ENCODE measurements at places on chromosomes 16 and 17.
A peak's percentile ranks its signal among the peaks of the same experiment; 100 is the strongest.

GRCh38 chr16:11224096-11224893 is 31.7 kb downstream of the SOCS1 start:
- peak; percentile 35 for DNase-seq

DNA sequence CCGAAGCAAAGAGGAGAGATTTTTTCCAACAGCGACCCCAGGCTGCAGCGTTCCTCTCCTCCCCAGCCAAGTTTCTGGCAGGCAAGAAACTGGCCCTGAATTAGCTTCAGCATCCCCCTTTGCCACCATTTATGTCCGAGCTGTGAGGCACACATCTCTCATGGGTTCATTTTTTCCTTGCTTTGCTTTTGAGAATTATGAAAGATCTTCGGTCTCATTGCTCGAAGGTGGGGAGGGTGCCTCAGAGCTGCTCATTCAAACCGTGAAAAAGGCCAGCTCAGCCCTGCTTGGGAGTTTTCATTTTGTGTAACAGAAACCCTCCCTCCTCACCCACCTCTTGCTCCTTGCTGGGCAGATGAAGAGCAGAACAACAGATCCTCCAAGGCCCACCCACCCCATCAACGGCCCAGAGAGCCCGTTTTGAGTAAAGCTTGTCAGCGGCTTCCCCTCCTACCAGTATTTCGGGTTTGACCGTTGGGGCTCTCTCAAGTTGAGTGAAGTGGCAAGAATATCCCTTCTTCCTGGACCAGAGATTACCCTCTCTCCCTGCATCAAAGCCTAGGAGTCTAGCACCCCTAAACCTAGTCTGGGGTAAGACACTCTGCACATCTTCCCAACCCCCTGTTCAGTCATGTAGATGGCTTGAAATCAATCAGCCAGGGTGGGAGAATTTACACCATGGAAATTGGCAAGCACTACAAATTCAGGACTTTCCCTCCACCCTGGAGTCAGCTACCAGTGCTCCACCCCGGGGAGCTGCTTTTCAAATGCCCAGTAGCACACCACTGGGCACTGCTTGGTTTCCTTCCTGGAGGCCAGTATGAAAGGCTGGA is 1.8 kb downstream of the CCR7 start:
- no peak for DNase-seq

DNA sequence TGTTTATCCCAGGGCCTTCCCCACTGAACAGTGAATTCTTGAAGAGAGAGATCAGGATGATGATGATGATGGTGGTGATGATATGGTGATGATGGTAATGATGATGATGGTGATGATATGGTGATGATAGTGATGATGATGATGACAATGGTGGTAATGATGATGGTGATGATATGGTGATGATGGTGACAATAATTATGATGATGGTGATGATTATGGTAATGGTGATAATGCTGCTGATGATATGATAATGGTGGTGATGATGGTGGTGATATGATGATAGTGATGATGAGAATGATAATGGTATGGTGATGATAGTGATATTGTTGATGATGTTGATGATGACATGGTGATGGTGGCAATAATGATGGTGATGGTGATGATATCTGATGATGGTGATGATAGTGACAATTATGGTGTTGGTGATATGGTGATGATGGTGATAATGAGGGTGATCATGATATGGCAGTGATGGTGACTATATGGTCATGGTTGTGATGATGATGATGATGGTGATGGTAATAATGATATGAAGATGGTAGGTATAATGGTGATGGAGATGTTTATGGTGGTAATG is 99.9 kb downstream of the HAPSTR1 start:
- DNase-seq, result no peak

- no peak for DNase-seq
Observed at GRCh38 chr16:64841071-64841470, 280.8 kb downstream of the CDH11 start.

- no peak for DNase-seq
Observed at GRCh38 chr16:79717333-79718137, 117.0 kb upstream of the MAF start.

DNA sequence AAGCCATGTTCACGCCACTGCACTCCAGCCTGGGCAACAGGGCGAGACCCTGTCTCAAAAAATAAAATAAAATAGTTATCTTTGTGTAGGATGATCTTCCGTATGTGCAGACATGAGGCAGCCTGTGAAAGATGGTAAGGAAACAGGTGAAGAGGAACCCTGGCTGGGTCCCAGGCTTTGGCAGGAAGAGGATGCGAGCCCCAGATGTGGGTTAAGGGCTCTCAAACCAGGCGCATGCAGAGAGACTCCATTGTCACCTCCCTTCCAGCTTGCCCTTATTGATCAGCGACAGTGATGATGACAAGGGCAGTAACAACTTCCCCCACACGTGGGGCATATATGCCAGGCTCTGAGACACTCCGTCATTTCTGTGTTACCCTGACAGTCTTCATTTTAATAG is 106.8 kb downstream of the GNAO1 start:
- DNase-seq, result no peak

- DNase-seq, result no peak
Observed at GRCh38 chr16:86786338-86786737, 208.0 kb downstream of the FOXL1 start.

- DNase-seq, result no peak
Observed at GRCh38 chr17:51064061-51064735, 56.5 kb downstream of the SPAG9 start.

- no peak for DNase-seq
Observed at GRCh38 chr16:82105107-82105506, 64.9 kb downstream of the MPHOSPH6 start.

- no peak for DNase-seq
Observed at GRCh38 chr17:67659028-67659427, 58.7 kb upstream of the NOL11 start.

DNA sequence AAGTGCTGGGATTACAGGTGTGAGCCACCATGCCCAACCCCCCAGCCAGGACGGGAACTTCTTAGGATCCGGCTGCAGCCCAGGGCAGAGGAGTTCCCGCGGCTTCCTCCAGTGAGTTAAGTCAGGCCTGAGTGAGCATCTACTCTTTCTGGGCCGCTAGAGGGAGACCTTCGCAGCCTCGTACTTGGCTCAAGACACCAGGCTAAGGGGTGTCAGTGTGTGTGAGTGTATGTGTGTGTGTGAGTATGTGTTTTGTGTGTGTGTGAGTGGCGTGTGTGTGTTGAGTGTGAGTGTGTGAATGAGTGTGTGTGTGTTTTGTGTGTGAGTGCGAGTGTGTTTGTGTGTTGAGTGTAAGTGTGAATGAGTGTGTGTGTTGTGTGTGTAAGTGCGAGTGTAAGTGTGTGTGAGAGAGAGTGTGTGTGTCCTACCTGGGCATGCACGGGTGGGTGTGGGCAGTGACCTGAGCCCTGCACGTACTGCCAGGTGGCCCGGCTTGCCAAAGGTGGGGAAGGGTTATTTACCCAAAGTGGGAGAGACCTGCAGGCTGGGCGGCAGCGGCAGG is 58.5 kb downstream of the TMEM235 start:
- peak; percentile 89 for DNase-seq

- DNase-seq, result no peak
Observed at GRCh38 chr17:77395501-77396048, 254.8 kb downstream of the SEC14L1 start.

- DNase-seq, result peak; percentile 81
Observed at GRCh38 chr17:45307290-45308015, 9.4 kb downstream of the MAP3K14 start.

- no peak for DNase-seq
Observed at GRCh38 chr17:31417051-31417792, 25.7 kb downstream of the RAB11FIP4 start.

- DNase-seq, result no peak
Observed at GRCh38 chr17:19024101-19025078, 19.8 kb upstream of the FAM83G start.

GRCh38 chr17:82608816-82609215 is 39.4 kb downstream of the WDR45B start:
- DNase-seq, result no peak

DNA sequence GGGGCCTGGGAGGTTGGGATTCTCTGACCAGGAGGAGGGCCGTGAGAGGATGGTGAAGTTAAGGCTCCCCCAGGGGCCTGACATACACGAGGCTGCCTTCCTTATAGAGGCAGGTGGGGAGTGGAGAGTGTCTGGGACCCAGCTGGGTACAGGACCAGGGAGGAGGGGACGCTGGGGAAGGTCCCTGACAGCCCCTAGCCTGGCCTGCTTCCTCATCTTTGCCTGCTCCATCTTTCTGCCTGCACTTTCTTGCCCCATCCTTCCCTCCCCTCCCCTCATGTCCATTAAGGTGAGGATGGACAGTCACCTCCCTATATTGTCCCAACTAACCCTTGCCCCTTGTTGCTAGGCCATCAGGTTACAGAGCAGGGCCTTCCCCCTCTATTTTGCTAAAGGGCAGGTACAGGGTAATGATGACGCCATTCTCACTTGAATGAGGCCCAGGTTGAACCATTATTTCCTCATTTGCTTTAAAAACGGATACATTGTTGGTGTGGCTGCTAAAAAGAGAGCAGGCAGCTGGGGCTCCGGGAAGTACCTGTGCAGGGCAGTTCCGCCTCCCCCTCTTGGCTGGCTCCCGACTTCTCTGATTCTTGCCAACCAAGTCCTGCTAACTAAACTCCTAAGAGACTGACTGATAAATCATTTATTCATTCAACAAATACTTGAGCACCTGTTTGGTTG is 1.3 kb downstream of the C17orf99 start:
- DNase-seq, result no peak

- DNase-seq, result no peak
Observed at GRCh38 chr16:51565184-51565583, 414.1 kb upstream of the SALL1 start.

DNA sequence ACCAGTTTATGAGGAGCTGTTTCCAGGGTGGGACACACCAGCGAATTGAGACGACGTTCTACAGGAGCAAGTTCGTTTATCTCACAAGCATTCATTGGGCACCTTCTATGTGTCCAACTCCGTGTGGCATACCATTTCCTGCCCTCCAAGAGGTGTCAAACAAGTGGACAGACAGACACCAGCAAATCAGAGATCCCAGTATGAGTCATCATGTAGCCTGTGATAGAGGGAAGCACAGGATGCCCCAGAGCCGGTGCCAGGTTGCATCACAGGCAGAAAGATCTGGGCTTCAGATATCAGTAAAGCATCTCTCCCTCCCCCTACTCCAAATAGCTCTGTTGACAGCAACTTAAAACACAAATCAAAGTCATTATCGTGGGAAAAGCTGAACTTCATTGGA is 31.8 kb upstream of the MAF start:
- no peak for DNase-seq

GRCh38 chr16:73553941-73554660 is 506.2 kb upstream of the ZFHX3 start:
- no peak for DNase-seq

DNA sequence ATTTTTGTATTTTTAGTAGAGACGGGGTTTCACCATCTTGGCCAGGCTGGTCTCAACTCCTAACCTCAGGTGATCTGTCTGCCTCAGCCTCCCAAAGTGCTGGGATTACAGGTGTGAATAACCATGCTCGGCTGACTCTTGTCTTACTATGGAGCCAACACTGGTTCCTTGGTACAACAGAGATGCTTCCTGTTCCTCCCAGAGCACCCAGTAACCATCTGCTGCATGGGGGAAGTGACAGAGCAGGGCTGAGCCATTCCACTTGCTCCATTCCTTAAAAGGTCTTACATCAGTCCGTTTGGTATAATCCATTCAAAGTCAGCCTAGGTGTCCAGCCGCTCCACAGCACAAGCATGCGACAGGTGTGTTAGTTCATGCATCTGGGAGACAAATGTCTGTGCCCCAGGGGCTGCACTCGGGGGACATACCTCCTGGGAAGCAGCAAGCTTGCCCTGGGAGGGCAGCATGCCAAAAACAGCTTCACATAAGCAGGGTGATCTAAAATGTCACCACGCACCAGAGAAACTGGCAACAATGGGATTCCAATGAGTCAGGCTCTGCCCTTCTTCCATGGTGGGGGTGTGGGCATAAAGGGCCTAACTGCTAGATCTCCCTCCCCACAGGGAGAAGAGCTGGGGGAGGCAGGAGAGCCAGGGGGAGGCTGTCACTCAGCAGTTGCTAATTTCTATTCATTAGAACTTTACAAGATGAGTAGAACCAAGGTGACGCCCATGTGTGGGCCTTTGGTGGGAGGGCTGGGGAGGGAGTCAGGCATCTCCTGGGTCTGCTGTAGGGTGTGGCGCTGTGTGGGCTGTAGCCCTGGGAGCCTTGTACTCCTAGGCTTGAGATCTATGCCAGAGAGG is 35.5 kb downstream of the PIPOX start:
- DNase-seq, result peak; percentile 74

GRCh38 chr16:1491327-1491726 is 1.8 kb upstream of the TELO2 start:
- no peak for DNase-seq

DNA sequence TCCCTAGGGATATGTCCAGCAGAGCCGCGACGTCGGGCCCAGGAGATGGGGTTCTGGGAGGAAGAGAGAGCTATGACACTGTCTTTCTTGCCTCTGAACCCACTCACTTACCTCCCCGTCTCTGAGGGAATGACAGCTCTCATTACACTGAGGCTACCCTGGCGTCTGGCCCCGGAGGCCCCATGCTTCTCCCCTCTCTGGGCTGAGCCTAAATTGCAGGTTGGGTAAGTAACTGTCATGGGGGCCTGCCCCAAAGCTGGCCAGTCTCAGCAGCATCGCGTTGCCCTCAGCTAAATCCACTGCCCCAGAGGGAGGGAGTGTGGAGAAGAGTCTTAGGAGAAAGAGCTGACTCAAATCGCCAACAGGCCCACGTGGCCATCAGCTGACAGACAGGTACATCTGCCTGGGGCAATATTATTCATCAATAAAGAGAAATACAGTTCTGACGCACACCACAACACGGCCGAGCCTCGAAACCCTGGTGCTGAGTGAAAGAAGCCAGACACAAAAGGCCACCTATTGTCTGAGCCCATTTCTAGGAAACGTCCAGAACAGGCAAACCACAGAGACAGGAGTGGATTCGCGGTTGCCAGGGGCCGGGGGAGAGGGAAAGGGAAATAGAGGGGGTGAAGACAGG is 156.4 kb downstream of the C16orf95 start:
- DNase-seq, result no peak

DNA sequence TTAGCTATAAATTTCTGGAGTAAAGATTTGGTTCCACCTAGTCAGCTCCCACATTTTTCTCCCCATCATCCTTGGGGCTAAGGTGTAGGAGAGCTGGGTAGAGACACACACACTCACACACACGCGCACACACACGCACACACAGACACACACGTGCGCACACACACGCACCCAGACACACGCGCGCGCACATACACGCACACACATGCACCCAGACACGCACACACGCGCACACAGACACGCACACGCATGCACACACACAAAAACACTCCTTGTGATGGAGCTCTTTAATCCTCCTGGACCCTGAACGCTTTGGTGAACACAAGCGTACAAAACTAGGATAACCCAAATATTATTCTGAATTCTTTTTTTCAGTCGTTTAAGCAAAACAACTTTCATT is 253.6 kb downstream of the C16orf95 start:
- no peak for DNase-seq

All from myocyte (in vitro differentiated cells).